ENCODE measurements at places on chromosomes 16 and 17.

DNA sequence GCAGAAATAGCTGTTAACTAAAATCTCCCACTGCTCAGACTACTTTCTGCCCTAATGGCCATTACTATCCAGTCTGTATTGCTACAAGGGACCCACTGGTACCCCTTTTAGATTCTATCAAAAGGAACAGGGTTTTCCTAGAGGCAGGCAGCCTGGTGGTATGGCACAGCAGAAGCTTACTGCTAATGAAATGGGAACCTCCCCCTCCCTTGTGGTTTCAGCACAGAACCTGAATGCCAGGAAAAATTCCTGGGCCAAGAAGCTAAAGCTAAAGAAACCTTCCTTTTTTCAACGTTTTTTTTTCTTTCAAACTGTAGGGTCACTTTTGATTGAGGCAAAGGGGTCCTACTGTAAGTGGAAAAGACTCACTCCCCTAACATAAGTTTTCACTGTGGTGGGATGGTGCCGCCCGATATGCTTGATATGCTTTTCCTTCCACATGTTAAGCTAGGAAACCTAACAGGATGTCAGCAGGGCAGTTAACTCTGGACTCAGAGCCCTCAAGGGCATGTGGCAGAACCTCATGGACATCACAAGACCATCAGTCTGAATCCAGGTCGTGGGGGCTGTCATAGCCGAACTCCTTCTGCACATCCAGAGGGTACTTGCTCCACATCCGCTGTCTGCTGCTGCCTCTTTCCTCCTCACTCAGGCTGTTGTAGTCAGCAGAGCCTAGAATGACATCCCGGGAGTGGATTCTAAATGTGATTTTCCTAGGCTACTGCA, 9.8 kb downstream of the SLC7A6OS start:
- DNase-seq = no peak

- DNase-seq = no peak
These were observed 177.7 kb downstream of the MRTFB start for GRCh38 chr16:14248791-14249190.

DNA sequence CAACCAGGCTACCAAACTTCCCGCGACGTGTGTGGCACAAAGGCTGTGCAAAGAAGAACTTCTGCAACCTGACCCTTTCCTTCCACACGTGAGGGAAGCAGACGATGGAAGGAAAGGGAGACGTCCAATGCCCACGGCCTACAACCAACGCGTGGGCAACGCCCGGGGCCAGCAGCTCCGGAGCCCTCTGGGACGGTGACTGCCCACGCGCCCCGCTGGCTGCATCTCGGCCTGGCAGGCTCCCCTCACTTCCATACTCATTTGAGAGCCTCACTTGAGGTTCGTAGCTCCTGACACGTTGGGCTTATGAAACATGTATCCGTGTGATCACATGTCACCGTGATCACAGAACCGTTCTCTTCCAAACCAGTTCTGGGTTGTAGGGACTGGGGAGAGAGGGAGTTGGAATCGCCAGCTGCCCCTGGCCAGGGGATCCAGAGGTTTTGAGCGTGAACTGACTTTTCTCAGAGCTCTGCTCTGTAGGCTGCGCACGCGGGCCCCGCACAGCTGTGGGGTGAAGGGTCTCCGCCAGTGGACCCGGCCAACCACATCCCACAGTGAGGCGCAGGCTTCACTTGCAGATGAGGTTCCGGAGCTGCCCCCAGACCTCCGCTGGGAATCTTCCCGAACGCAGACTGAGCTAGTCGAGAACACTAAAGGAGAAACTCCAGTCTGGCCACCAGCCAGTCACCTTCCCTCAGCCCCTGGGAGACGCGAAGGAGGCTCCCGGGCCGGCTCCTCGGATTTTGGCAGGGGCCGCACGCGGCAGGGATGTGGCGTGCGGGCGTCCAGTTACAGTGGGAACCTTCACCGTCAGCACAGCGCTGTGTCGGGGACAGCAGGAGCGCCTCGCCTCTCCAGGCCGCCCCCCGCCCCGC, 1.0 kb downstream of the LMF1 start:
- peak; percentile 81 for DNase-seq

- DNase-seq = no peak
These were observed 60.1 kb downstream of the ARSG start for GRCh38 chr17:68351395-68351794.

DNA sequence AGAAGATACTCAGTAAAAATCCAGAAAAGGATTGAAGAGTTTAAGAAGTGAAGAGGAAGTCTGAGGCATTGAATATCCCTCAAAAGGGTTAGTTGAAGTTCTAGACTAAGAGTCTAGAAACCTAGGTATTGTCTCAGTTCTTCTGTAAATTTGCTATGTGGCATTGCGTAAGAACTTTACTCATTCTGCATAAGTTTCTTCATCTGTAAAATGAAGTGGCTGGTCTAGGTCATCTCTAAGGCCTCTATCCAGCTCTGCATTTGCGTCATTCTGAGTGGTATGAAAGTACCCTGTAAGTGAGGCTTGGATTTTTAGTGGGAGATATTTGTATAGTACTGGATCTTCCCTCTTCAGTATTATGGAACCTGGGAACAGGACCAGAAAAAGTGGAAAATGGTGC, 130.2 kb downstream of the MYO1D start:
- no peak for DNase-seq

Data from right cardiac atrium (tissue), 5 donors.